ENCODE measurements at places on chromosomes 3 and 15.

DNA sequence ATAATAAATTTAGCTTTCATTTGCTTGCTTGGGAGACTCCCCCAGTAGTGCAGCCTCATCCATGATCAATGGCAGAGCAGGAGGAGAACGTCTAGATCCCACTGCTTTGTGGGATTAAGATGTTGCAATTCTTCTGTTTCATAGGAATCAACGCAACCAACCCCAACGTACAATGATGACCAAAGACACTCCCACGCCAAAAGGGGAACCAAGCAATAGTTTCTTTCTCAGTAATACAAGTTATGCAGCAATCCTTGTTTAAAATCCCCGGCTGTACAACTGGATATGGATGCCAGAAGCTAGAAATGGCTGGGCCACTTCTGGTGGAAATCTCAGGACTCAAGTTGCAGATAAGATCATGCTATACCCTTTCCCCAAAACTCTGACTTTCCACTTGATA lies 411.2 kb downstream of the VPS13C start:
- DNase-seq: no peak

DNA sequence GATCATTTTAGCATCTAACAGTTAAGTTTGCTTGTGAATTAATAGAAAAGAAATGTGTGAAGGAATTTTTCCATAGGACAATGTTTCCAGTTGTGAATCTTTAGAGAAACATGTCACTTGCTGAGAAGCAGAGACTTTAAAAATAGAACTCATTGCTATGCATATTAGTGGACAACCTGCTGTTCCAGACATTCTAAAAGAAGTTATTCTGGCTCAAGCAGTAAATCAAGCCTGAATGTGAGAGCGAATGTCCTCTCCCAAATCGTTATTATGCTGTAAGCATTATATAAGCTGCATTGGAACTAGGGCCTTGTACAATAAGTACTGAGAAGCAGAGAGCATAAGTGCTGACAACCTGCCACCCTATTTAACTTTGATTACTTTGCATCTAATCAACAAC lies 990.9 kb downstream of the PLOD2 start:
- DNase-seq: no peak

DNA sequence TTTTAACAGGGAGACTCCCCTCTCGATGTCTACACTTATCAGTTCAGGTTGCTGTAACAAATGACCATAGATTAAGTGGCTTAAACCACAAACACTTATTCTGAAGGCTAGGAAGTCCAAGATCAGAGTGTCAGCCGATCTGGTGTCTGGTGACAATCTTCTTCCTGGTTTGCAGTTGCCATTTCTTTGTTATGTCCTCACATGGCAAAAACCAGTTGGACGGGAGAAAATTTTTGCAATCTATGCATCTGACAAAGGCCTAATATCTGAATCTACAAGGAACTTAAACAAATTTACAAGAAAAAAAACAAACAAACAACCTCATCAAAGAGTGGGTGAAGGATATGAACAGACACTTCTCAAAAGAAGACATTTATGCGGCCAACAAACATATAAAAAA lies 116.9 kb upstream of the FOXB1 start:
- no peak for DNase-seq

DNA sequence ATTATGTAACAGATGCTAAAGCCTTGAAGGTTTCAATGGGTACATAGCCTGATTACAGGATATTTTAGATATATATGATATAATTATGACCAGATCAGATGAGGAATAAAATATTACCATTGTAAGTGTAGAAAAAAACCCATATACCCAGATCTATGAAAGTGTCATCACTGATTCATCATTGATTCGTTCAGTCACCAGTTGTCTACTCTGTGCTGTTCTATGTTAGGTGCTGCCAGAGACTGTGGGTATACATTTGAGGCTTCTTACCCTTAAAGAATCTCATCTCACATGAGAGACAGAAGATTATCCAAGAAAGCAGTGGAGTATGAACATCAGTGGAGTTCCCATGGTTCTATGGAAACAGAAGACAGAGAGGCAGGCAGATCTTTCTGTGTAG lies 92.2 kb downstream of the MBNL1 start:
- no peak for DNase-seq

DNA sequence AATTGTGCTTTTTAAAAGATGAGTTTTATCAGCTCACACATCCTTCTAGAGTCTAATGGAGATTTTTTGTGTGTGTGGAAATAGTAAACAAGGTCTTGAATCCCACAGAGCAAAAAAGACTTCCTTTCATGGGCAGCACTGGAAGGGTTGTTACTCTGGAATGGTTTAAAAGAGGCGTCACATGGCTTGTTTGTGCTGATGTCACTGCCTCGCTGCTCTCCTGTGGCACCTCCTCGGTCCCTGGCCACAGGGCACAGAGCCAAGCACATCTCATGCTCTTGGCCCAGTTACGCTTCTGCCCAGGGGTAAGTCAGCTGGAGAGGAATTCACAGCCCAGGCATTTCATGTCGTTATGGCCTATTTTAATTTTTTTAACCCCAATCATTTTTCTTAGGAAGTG lies 53.2 kb downstream of the PGPEP1L start:
- no peak for DNase-seq

- no peak for DNase-seq
These were observed 9.2 kb upstream of the EHD4 start for GRCh38 chr15:41981371-41982132.

DNA sequence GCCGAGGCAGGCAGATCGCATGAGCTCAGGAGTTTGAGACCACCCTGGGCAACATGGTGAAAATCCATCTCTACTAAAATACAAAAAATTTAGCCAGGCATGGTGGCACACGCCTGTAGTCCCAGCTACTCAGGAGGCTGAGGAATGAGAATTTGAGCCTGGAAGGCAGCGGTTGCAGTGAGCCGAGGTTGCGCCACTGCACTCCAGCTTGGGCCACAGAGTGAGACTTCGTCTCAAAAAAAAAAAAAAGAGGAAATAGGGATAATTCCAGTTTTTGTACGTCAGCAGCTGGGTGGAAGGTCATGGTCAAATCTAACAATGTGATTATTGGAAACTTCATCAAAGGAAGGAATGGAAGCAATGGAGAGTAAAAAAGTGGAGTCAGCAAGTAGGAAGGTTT lies 3.1 kb downstream of the CMC1 start:
- no peak for DNase-seq

DNA sequence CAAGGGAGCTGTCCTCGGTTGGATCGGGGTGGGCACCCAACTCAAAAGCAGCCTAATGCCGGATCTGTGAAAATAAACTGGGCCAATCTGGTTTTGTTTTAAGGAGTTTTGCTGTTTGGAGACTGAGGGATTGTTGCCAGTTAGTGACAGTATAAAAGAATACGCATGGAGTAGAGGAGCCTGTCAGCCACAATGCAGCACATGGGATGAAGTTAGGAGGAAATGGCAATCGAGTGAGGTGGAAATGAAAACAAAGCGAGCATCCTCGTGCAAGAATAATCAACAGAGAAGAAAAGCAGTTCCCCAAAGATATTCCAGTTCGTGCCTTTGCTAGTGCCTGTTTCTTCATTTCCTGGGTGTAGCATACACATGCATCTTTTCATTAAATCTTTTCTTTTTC lies 108.4 kb upstream of the RORA start:
- DNase-seq: no peak

GRCh38 chr3:120572027-120572426 lies 24.1 kb upstream of the NDUFB4 start:
- no peak for DNase-seq

DNA sequence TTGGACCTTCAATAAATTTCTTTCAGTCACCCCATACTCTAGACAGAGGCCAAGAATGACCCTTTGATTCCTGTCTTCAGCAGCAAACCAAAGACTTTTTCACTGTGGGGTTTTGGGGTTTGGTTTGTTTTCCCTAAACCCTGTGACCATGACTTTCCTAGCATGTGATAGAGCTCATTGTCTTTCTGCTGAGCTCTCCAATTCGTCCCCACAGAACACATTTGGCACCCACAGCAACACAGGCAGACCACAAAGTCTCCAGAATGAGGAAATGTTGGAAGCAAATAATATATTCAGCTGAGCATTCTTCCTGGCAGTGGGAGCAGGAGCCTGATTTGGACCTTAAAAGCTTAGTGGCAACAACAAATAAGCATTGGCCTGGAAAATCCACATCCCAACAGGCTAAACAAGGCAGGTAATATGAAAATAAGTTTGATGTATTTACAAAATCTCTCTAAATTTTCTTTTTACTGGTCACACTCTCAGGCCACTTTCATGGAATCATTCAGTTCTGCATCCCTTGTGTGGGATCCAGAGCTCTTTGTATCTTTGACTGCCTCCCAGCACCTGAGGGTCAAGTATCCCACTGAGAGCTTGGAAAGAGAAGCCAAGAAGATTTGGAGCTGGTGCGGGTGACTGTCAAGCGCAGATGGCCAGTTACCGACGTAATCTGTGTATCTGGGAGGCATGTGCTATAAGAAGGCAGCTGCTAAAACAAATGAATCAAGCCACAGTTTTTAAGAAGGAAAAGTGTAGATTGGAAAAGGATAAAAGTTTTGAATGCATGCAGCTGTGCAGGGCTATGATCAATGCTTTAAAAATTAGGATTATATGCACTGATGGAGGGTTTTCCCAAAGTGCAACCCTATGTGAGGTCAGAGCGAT lies 36.5 kb upstream of the CPB1 start:
- DNase-seq: no peak

DNA sequence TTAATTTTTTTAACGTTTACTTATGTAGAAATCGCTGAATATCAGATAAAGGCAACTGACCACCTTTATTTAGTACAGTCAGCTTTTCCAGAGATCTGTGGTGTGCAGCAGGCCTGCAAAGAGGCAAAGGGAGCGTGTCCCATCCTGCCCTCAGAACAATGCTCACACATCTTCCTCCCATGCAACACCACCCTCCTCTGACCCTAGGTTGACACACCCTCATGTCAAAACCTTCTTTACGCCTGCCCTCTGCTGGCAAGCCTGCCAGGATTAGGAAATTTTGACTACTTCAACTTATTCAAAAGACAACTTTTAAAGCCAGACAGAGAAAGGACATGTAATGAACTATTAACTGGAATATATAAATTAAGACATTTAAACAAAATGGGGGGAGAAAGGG lies 513.7 kb downstream of the FOXP1 start:
- DNase-seq: peak; percentile 72

DNA sequence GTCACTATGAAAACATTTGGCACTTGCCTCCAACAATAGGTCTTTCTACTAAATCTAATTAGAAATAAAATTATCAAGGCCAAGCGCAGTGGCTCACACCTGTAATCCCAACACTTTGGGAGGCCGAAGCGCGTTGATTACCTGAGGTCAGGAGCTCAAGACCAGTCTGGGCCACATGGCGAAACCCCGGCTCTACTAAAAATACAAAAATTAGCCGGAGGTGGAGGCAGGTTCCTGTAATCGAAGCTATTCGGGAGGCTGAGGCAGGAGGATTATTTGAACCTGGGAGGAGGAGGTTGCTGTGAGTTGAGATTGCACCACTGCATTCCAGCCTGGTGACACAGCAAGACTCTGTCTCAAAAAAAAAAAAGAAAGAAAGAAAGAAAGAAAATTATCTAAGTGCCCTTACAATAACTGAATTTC lies 1.6 kb upstream of the PLD1 start:
- DNase-seq: no peak

DNA sequence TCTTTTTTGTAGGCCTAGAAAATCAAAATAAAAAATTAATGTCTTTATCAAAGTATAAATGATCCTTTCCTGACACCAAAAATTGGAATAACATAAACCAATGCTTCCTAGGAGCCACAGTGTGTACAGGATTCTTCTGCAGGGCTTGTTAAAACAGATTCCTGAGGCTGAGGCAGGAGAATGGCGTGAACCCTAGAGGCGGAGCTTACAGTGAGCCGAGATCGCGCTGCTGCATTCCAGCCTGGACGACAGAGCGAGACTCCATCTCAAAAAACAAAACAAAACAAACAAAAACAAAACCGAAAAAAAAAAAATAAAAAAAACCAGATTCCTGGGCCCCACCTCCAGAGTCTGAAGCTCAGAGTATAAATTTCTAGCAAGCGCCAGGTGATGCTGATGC lies 78.0 kb downstream of the PEX5L start:
- no peak for DNase-seq

DNA sequence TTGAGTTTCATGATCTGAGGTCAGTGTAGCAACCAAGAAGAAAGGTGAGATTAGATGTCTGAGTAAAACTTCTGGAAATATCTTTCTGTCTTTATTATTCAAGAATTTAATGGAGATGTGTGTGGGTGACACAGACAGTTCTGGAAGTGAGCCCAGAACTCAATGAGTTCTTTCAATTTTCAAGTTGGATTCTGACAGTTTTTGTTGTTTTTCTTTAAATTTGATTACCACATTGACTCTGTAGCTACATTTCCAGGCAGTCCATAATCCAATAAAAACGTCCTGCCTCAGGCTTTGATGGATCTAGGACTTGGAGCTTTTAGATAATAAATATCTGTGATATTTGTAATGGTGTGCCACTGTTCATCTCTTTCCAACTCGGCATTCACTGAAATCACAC lies 3.9 kb upstream of the PARP14 start:
- DNase-seq: no peak

GRCh38 chr3:168459226-168459784 lies 363.6 kb upstream of the GOLIM4 start:
- no peak for DNase-seq

GRCh38 chr3:10646531-10647335 lies 141.3 kb upstream of the ATP2B2 start:
- DNase-seq: no peak

- DNase-seq: no peak
These were observed 40.3 kb downstream of the USP50 start for GRCh38 chr15:50506121-50506520.

DNA sequence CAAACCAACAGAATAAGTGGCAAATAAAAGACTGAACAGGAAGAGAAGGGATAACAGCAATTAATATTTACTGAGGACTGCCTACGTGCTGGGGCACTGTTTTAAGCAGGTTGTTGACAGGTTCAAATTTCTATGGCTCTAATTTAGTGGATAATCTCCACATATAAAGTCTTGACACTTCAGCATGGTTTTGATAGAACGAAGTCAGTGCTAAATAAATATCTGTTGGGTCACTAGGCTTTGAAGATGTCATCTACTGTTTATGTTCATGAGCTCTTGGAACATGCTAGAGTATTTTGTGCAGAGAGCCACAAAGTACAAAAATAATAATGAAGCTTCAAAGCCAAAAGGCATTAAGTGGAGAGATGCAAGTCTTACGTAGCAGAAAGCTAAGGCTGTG lies 74.0 kb downstream of the SFMBT1 start:
- DNase-seq: no peak

DNA sequence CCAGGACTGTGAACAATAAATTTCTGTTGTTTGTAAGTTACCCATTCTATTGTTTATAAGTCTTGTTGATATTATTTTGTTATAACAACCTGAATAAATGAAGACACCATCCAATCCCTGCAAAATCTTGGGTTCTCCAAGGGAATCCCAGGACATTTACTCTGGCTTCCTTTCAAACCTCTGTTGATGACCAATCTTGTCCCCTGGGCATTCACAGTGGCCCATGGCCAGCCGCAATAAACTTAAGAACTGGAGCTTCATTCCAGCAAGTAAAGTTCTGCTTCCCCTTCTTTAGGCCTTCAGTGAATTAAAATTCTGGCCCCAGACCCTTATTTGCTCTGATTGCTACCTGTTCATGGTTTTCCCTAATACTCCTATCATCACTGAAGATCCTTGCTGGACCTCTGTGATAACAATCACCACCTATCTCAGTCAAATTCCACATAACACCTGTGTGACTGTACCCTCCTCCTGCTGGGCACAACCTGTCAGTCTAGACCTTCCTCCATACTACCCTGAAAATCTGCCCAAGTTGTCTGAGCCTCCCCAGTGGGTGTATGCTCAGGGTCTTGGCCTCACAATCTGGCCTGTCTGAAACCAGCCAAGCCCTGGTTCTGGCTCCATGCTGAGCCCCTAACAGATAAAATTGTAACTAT lies 153.1 kb downstream of the SEMA6D start:
- DNase-seq: no peak
